ENCODE measurements at places on chromosomes 2 and 18.

GRCh38 chr2:38824906-38825305 is 46.9 kb downstream of the GEMIN6 start:
- DNase-seq, result no peak

DNA sequence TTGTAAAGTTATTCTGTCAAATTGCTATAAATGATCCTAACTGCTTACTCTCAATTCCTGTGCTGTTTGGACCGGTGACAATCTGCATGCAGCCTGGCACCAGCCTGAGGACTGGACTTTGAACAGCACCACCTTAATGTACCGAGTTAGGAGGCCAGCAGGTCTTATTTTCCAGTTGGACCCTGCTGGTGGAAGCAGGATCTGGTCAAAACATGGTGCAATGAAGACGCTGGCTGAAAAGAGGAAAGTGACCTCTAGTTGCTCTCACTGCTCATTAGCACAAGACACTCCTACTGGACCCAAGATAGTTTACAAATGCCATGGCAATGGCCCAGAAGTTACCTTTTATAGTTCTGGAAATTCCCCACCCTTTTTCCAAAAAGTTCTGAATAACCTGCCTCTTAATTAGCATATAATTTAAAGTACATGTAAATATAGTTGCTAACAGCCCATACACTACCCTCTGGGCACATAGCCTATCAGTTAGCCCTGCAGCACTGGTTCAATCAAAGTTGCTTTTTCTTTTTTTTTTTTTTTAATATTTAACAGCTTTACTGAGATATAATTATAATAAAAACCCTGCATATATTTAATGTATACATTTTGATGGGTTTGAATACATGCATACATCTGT is 35.8 kb downstream of the RBKS start:
- DNase-seq, result no peak

GRCh38 chr2:130842770-130843169 is 6.1 kb downstream of the ARHGEF4 start:
- no peak for DNase-seq

DNA sequence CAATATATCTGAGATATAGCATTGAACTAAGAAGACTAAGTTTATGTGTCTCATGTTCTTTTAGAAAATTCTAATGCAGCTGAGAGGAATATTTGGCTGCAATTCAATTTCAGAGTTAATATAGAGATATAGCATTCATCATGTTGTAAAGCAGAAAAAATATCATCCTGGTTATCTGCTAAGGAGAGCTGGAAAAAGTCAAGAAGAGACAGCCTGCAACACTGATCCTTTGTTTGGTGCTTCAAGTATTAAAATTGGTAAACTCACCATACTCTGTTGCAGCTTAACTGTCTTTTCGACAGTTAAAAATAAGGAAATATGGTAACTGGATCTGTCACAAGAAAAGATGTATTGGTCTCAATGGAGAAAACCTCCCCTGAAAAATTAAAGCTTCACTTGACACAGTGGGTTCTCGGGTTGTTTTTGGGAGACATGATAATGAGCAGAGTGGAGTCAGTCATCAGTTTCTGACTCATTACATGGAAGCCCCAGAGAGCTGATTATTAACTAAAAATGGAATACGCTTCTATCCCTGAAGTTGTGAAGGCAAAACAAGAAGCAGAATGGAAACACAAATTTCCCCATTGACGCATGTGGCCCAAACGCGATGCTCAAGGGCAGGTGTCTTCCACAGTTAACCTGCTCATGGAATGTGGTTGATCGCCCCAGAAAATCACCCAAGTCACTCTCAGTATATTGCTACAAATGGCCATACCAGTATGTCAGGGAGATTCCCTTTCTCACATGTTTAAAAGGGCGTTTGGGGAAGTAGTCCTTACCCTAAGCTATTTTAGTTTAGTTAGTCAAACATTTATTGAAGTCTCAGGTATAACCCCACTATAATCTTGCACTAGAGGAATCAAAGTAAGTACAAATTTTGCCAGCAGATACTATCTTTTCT is 8.2 kb downstream of the BCL2 start:
- DNase-seq, result no peak

Measured in fibroblast of skin of left biceps (primary cell).